Small intestine (tissue), 16 donors: ENCODE measurements at places on chromosomes 7 and 10. TPM values are rescaled to one million over a fixed set of nuclear protein-coding genes. Genes with fewer than 3 reads are reported as not detected.

DNA sequence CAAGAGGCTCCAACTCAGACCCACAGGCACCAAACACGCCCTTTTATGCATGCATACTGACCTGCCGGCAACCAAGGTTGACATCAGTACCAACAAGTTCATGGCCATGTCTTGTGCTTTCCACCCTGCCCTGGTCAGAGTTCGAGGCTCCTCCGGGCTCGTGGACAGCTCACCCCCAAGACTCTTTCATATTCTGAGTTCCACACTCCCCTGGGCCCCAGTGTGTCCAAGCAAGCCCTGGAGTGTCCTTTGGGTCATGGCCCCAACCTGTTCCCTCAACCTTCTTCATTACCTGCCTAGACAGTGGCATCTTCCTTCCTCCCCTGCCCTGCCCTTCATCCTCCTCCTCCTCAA lies 40.5 kb downstream of the HIF1AN start:
- DNase-seq: no peak

- no peak for DNase-seq
Measured at GRCh38 chr7:105752671-105753275, 123.6 kb downstream of the ATXN7L1 start.

DNA sequence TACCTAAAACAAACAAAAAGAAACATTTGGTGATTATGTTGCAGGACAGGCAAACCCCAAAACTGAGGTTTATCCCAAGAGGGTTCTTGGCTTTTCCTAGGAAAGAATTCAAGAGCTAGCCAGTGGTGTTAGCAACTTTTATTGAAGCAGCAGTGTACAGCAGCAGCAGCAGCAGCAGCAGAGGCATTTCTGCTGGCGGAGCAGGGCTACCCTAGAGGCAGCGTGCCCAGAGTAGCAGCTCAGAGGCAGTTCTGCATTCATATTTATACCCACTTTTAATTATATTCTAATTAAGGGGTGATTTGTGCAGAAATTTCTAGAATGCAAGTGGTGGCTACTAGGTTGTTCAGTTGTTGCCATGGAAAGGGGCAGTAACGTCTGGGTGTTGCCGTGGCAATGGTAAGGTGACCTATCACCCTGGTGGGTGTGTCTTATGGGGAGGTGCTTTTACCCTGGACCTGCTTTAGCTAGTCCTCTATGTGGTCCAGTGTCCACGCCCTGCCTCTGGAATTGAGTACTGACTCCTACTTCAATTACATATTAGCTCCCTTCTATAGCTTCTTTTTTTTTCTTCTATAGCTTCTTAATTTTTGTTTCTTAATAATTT lies 53.9 kb downstream of the VCL start:
- DNase-seq: no peak

GRCh38 chr10:129653428-129653827 lies 186.4 kb downstream of the MGMT start:
- DNase-seq: no peak

DNA sequence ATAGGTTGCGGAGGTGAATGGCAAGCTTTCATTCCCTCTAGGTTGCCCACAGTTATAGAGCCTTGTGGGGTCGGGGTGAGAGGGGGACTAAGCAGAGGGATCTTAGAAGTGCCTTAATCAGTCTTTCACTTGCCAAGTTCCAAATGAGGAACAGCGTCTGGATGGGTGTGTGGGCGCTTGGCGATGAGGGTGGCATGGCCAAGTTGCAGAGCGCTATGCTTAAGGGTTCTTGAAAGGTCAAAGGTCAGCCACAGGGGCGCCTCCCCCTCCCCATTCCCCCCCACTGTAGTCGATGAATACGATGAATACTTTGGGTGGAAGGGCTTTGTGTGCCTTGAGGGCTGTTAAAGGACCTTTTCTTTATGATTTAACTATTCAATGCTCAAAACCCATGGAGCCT lies 185.0 kb downstream of the TCF7L2 start:
- no peak for DNase-seq

GRCh38 chr7:51827631-51828030 lies 511.0 kb upstream of the COBL start:
- DNase-seq: no peak

GRCh38 chr7:1754345-1754908 lies 84.3 kb downstream of the ELFN1 start:
- DNase-seq: no peak

Gene IGFBP1
- 0.27 TPM for polyA plus RNA-seq

Gene CDH23
- 2.5 TPM for polyA plus RNA-seq

Gene LIPN
- polyA plus RNA-seq: 0.04 TPM

Gene SLC13A1
- polyA plus RNA-seq: 0.22 TPM
